ENCODE measurements at places on chromosomes 1 and 21.

DNA sequence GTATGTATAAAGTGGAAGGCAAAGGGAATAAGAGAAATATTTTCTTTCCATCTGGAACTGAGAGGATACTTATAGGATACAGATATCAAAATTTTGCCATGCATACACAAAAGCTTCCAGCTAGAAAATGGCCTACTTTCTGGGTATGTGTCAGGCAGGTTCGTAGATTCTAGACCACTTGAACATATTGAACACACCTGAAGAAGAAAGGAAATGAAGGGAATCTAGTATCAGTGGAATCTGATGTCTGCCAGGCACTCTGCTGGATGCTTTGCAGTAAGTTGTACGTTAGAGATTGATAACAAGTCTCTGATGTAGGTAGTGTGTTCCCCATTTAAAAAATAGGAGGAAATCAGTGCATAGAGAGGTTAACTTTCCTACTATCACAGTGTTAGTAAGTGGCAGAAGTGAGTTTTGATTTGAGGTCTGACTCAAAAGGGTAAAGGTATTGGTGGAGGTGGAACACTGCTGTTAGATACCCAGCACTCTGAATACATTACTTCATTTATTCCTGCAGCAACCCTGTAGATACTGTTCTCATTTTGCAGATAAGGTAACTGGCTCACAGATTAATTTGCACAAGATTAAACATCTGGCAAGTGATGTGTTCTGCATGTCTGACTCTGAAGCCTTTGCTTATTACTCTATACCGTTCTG lies 3.0 kb downstream of the CAMSAP2 start:
- no peak for DNase-seq

GRCh38 chr1:38028671-38029070 lies 16.1 kb downstream of the UTP11 start:
- no peak for DNase-seq

- DNase-seq = no peak
Observed at GRCh38 chr1:32592943-32593342, 53.7 kb downstream of the ZBTB8A start.

- DNase-seq = no peak
Observed at GRCh38 chr1:24639881-24640280, 3.2 kb upstream of the SRRM1 start.

GRCh38 chr1:23148084-23148483 lies 20.6 kb downstream of the LUZP1 start:
- DNase-seq = no peak

All from GM18507 (cell line).